Omental fat pad (tissue), 4 donors: ENCODE measurements at places on chromosomes 2 and 18. TPM values are rescaled to one million over a fixed set of nuclear protein-coding genes. Genes with fewer than 3 reads are reported as not detected.

DNA sequence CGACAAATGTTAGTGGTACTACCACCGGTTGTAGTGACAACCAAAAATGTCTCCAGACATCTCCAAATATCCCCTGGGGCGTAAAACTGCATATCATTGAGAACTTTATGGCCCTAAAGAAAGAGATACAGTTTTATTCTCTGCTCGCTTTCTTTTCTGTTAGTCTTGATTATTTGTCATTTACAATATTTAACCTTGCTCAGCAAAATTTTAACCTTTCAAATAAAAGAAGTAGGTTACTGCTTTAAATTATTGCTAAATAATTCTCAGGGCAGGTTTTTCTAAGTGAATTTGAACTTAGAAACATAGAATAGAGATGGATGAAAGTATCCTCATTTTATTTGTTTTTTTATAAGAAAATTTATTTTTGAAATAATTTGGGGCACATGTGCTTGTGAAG lies 67.9 kb downstream of the BMPR2 start:
- no peak for DNase-seq

DNA sequence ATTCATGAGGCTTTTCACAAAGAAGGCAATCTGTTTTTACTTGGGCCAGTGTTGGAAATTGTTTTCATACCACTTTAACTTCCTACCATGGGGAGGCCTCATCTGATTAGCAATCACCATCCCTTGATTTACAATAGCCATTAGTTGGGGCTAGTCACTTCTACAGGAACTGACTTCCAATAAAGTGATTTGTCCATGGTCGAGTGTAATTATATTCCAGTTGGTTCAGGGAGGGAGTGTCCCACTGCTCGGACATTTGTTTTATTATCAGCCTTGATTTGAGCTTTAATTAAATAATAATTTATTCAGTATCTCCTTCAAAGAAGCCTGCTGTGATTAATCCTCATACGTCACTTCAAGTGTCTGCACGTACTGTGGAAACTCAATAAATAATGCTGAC lies 233.9 kb upstream of the CNTNAP5 start:
- DNase-seq: no peak

DNA sequence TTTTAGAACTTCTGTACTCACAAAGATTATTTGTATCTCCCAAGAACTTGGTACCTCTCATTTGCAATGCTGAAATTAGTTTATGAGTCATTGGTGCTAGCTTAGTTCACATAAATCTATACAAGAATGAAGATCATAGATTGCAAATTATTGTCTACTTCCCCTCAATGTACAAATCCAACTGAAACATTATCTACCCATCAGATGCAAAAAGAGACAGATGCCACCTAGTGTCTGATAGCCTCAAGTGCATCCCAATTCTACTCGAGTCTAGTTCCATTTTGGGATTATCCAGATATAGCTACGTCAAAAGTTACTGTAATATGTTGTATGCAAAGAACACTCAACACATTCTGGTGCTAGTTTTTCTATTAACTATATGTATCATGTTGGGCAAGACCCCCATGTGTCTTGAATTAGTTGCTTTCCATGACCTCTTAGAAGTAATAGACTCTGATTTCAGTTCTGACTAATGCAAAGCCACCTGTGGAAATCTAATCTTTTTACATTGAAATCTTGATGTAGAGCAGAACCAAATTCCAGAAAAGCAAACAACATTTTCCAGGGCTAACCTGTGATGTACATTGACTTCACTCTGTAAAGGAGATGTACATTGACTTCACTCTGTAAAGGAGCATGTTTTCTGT lies 210.0 kb downstream of the RBM43 start:
- DNase-seq: no peak

GRCh38 chr18:33210575-33211189 lies 229.8 kb downstream of the CCDC178 start:
- no peak for DNase-seq

GRCh38 chr2:31581124-31581795 lies 522 bp upstream of the SRD5A2 start:
- no peak for DNase-seq

Gene IHH
- not detected for total RNA-seq

Gene GRP
- total RNA-seq: not detected

Gene ZBTB7C
- total RNA-seq: 14.1 TPM

Gene SLC9A2
- 0.12 TPM for total RNA-seq
